ENCODE measurements at places on chromosomes 16 and 17. TPM values are rescaled to one million over a fixed set of nuclear protein-coding genes. Genes with fewer than 3 reads are reported as not detected.

The ZPBP2 gene
- total RNA-seq: 0.84 TPM

The CHST6 gene
- total RNA-seq: not detected

The ADAD2 gene
- total RNA-seq: 0.16 TPM

DNA sequence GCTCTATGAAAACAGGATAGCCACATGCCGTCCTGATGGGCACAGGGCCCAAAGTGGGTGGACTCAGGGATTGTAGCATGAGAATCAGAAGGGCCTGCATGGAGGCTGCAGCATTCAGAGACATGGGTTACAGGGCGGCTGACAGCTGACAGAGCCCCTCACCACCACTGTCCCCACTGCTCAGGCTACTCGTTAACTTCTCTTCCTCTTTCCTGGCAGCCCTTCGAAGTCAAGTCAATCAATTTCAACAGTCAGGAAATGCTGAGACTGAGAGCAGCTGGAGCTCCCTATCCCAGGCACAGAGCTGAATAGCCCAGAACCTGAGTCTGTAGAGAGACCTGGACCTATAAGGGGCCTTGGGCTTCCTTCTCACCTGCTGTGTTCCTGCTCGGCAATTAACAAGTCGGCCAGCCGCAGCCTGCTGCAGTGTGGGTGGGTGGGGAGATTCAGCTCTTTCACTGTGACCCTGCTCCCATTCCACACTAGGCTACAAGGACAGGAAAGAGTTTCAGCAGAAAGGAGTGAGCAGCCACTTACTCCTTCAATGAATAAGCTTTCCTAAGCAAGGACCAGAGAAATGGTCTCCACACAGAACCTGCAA lies 76.9 kb downstream of the TEX14 start:
- H3K27ac ChIP-seq: no peak overlapping the region
- no peak for DNase-seq

DNA sequence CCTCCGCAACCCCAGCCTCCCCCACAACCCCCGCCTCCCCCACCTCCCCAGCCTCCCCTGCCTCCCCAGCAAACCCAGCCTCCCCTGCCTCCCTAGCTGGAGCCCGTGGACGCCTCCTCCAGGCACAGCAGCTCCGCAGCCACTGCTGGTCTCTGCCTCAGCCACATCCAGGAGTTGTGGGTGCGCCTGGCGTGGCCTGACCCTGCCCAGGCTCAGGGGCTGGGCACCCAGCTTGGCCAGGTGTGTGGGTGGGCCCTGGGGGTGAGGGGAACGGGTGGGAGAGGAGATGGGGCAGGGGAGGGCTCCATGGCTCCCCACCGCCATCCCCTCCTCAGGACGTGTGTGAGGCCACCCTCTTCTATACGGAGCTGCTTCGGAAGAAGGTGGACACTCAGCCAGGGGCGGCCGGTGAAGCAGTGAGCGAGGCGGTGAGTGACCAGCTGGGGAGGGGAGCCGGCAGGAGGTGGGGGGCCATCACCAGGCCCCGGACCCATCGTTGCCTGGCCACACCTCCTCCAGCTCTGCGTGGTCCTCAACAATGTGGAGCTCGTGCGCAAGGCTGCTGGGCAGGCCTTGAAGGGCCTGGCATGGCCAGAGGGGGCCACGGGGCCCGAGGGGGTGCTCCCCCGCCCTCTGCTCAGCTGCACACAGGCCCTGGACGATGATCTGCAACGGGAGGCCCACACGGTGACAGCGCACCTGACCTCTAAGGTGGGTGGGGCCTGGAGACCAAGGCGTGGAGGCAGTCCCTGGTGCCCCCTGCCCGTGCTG lies 5.8 kb downstream of the TSR3 start:
- no peak for DNase-seq
- no peak overlapping the region for H3K4me3 ChIP-seq
- no peaks in the 10 kb centered on the region for H3K27me3 ChIP-seq
- peaks cover 21% of the 10 kb centered on the region for H3K4me1 ChIP-seq

Data from naive thymus-derived CD4-positive, alpha-beta T cell (primary cell).